ENCODE measurements at places on chromosomes 16 and 17.

DNA sequence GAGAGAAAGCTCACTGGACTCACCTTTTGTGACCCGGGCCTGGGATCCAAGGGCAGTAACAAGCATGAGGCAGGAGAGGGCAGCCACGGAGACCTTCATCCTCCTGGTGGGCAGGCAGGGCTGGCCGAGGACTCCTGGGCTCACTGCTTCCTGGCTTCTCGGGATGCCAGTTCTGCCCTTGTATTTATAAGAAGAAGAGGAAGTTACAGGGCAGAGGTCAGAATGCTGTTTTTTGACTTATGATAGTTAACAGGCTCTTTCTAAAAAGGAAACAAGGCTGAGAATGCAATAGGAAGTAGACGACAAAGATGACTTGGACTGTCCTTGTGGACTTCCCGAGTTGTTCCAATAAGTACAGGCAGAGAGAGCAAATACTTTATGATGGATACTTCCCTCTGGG is at the start of gene CCL23:
Gene CCL23, minus strand, starts transcription at position 174 of the 400 bp plus-strand sequence. Its CDS starts 75 bp downstream, at position 99.
- DNase-seq, result no peak

GRCh38 chr17:71741836-71742235 is 379.0 kb upstream of the SOX9 start:
- no peak for DNase-seq

- DNase-seq, result peak; percentile 36
These were observed 426.0 kb upstream of the CDH11 start for GRCh38 chr16:65547772-65548446.

DNA sequence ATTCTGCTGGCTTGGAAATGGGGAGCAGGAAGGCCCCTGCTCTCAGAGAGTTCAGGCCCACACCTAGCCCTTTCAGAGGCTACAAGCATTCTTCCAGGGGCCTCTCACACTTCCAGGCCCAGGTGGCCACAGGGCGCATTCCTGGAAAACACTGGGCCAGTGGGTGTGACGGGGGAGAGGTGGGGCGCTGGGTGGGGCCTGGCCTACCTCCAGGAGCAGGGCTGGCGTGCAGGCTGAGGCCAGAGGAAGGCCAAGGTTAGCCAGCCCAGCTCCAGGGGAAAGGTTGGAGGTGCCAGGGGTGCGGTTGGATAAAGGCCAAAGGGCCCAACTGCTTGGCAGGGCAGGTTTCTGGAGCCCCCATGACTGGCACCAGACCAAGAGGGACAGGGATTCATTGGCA is 198.2 kb downstream of the MAF start:
- DNase-seq, result no peak

DNA sequence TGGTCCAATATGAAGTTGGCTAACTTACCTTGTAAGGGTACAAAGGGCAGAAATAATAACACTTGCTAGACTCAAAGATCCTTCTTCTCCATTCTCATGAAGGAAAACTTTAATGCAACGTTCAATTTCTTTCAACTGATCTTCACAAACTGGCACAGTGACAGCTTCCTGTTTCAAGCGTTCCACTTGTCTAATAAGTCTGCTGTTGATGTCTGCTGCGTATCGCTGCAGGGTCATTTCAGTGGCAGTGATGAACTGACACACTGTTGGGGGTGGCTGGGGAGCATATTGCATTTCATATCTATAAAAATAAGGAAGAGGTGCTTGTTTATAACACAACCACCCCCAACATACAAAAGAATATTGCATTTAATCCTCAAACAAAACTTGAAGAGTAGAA is 33.5 kb upstream of the ARL6IP1 start:
- DNase-seq, result no peak

DNA sequence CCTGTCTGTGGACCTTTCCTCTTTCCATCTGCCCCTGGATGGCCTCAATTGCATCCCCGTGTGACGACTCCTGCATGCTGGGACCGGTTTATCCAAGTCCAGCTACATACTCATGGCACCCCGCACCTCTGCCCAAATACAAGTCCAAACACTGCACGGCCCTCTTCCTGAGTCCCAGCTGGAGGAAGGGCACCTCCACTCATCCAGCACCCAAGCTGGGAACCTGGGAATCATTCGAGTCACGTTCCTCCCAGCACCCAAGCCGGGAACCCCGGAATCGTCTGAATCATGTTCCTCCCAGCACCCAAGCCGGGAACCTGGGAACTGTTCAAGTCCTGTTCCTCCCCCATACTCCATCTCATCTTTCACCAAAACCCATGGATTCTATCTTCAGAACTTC is 10.2 kb downstream of the TRARG1 start:
- no peak for DNase-seq

DNA sequence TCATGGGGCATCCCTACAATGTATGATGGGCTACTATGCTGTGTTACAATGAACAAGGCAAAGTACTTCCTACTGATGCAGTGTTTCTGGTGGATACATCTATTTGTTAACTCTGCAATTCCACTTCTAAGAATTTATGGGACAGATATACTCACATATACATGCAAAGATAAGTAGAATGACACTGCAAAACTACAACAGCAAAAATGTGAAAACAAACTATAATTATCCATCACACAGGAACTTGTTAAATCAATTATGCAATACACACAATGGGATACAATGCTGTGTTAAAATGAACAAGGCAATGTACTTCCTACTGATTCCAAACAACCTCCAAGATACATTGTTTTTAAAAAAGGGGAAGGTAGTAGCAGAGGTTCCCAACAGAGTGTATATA is 3.2 kb downstream of the DDX52 start:
- no peak for DNase-seq

DNA sequence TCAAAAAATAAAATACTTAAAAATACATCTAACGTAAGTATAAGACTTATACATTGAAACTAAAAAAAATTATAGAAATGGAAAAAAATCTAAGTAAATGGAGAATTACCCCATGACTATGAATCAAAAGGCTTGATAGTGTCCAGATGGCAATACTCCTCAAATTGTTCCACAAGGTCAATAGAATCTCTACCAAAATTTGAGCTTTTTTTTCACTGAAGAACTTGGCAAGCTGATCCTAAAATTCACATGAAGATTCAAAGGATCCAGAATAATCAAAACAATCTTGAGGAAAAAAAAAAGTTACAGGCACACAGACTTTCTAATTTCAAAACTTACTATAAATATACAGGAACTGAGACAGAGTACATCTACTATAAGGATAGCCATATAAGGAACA is 448.4 kb upstream of the CDH11 start:
- DNase-seq, result no peak

DNA sequence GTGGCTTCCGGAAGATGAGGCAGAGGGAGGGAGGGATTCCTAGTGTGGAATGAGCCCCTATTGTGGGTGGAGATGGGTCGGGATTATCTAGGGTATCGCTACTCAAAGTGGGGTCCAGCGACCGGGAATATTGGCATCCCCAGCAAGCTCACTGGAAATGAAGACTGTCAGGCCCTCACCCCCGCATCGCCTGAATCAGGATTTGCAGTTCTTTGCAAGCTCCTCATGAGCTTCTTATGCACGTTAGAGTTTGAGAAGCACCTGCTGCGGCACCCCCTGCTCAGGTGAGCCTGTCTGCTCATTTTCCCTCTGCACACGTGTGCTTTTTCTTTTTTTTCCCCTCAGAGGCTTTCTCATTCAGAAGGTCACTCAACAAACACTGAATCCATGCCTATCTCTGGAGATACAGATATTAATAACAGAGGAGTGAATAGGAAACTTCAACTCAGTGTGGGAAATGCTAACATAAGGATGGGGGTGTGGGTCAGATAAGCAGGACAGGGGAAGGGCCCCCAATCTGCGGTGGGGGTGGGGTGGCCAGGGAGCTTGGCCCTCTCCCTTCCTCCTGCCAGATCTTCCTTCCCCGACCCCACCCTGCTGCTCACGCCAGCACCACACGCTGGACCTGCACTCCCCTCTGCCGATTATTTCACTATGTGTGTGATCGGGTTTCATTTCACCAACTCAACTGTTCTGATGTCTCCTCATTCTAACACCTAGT is 67.7 kb upstream of the NFAT5 start:
- no peak for DNase-seq

GRCh38 chr17:74703311-74703710 is 9.4 kb downstream of the CD300LF start:
- DNase-seq, result no peak

- no peak for DNase-seq
These were observed 124.8 kb downstream of the MAP2K6 start for GRCh38 chr17:69539274-69539673.

DNA sequence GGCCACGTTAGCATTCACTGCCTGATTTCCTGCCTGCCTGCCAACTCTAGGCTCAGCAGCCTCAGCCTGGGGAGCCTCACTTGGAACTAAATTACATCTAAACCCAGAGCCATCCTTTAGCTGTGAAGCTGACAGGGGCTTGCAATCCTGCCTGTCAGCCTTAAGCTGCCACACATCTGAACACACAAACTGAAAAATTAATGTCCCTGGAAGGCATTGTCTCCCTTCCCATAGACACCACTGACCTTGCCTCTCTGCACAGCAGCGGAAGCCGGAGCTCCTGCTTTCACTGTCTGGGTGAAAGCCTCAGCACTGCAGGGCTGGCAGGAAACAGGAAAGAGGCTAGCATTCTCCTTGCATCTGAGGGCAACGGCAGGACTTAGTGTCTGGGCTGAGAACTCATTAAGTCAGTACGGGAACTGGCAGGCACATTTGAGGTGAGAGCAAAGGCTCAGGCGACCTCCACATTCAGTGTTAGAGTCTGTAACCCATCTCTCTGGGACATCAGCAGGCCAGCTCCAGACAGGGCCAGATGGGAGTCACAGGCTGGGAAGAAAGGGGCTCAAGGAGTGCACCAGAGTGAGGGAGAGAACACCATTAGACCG is 452.4 kb upstream of the C16orf82 start:
- peak; percentile 30 for DNase-seq

DNA sequence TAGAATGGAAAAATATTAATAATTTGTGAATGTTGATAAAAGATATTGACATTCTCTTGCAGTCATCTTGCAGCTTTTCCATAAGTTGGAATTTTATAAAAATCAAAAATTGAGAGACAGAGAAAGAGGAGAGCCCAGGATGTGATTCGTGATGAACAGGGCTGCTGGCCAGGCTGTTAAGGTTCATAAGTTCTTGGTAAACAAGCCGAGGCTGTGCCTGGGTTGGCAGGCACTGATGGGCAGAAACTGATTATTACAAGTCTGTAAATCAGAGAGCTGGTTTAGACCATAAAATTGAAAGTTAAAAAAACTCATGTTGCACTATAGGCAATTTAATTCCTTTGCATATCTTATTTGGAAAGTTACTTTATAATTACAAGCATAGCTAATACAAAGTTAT is 533.7 kb downstream of the HAPSTR1 start:
- DNase-seq, result no peak

- no peak for DNase-seq
These were observed 22.8 kb downstream of the CRISPLD2 start for GRCh38 chr16:84842516-84843148.

DNA sequence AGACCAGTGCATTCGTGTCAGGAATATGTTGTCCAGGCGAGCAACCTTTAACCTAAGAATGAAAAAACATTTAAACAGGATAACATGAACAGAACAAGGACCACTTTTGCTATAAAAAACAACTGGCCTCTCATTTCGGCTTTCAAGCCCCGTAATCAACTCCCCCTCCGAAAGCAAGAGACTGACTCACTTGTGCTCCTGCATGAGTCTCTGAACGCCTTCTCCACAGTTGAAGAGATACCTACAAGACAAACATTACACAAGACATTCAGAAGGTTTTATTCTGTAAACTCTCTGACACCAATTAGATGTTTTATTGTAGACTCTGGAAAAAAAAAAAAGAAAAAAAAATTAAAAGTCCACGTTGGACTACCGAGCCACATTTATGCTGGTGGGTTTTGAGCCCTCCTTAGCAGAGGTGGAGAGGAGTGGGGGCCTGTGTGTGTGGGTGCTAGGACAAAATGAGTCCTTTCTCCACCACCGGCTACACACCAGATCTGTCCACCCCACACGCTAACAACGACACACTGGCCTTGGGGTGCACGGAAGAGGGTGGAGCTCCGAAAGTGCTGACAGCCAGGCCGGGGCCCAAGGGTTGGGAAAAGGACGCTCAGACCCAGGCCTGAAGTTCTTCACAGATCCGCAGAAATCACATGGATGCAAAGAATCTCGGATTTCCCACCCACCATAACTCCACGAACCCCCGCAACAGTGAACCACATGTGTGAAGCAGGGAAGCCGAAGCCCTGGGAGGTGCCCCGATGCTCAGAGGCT is 759 bp downstream of the ELAC2 start:
- DNase-seq, result no peak

GRCh38 chr16:89107203-89107582 is 13.5 kb downstream of the ACSF3 start:
- DNase-seq, result no peak

DNA sequence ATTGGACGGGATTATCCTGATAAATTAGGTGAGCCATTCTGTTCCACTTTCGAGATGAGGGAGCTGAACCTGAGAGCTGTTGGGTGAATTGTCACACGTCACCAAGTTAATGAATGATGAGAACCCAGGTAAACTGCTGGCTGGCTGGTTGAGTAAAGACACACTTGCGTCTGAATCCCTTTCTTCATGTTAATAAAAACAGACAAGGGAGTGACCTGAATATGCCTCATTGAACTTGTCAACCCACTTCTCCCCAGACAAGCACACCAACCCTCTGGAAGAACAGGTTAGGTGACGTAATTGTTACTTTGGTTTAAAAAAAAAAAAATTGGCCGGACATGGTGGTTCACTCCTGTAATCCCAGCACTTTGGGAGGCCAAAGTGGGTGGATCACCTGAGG is 400.9 kb upstream of the CDH5 start:
- no peak for DNase-seq

- peak; percentile 60 for DNase-seq
These were observed 15.3 kb upstream of the PSMD7 start for GRCh38 chr16:74281300-74281699.

- no peak for DNase-seq
These were observed 30.5 kb upstream of the TANC2 start for GRCh38 chr17:62935523-62935922.

DNA sequence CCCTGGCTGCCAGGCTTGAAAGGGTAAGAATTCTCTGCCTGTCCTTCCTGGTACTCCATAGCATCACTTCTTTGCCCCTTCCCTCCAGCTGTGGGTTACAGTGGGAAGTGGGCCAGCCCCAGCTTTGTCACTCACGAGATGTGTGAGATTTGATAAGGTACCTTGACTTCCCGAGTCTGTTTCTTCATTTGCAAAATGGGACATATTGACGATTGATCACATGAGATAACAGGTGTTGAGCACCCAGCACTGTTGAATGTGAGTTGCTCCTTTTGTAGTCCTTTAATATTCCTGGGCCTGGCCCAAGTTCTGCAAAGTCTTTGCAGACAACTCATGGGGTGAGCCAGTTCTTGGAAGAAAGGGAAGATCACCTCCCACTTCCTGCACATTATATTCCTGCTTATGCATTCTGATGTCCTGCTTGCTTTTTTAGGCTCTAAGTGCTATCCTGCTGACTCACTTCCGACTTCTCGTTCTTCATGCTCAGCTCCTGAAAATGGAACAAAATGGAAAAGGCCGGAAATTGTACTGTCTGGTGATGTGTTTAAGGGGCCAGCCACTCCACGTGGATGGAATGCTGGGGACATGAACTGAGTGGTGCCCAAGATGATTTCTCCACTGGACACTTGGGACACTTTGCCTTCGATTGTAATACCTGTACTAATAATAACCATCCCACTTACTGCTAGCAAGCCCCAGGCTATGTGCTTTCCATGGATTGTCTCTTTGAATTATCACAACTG is 8.3 kb upstream of the NLK start:
- DNase-seq, result no peak

GRCh38 chr17:56838687-56839086 is 4.7 kb downstream of the DGKE start:
- no peak for DNase-seq
